Amniotic stem cell (primary cell): ENCODE measurements at places on chromosomes 11 and 22.

GRCh38 chr22:38239101-38239761 lies 33.6 kb downstream of the TMEM184B start:
- DNase-seq, result peak; percentile 84

- no peak for DNase-seq
Observed at GRCh38 chr22:42324990-42325710, 54.7 kb upstream of the TCF20 start.

GRCh38 chr11:81989093-81989492 lies 744.6 kb downstream of the FAM181B start:
- no peak for DNase-seq

- DNase-seq, result peak; percentile 89
Observed at GRCh38 chr11:128497061-128497775, 90.1 kb downstream of the ETS1 start.

- DNase-seq, result no peak
Observed at GRCh38 chr11:43676933-43677332, 3.6 kb upstream of the HSD17B12 start.

DNA sequence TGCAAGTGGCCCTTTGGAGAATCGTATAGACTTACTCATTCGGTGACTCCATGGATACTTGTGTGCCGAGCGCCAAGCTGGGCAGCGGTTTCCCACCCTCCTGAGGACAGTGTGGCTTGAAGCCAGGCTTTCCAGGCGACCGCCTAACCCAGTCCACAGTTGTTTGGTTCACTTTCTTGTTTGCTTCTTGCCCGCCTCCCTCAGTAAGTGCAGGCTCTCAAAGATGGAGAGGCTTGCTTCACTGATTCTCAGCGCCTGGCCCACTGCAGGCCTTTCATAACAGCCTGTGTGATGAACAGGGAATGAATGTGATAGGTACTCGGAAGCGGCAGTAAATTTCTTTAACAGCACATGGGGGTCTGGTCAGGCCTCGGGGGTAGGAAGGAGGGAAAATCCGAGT lies 11.2 kb upstream of the MDK start:
- DNase-seq, result no peak

DNA sequence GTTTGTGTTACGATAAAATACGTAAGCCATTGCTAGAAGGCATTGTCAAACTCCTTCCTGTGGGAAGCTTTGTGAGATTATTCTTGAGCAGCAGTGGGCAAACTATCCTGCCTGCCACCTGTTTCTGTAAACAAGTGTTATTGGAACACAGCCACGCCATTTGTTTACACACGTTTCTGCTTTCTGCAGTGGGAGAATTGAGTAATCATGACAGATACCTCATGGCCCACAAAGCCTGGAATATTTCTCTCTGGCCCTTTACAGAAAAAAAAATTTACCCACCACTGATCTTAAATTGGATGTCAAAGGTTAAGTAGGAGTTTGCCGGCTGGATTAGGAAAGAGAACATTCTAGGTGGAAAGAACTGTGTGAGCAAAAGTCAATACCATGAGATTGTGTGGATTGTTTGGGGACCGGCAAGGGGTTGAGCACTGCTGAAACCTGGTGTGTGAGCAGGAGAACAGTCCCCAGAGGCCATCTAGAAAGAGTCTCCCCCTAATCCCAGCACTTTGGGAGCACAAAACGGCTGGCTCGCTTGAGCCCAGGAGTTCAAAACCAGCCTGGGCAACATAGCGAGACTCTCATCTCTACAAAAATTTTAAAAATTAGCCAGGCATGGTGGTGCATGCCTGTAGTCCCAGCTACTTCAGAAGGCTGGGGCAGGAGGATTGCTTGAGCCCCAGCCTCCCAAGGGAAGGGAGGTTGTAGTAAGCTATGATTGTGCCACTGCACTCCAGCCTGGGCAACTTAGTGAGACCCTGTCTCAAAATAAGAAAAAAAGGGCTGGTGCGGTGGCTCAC lies 6.0 kb upstream of the PLA2G6 start:
- no peak for DNase-seq

- no peak for DNase-seq
Observed at GRCh38 chr11:2507212-2507901, 62.5 kb downstream of the KCNQ1 start.

DNA sequence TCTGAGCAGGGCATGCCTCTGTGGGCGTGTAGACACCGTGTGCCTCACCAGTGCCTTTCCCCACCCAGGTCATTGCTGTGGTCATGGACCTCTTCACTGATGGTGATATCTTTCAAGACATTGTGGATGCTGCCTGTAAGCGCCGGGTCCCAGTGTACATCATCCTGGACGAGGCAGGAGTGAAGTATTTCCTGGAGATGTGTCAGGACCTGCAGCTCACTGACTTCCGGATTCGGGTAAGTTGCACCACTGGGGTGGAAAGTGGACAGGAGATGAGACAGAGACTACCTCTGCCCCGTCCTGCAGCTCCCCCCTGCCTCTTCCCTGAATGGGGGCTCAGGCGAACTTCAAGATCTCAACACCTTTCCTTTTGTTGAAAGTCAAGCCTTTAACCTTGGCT lies 24.3 kb downstream of the FAM83F start:
- DNase-seq, result no peak

DNA sequence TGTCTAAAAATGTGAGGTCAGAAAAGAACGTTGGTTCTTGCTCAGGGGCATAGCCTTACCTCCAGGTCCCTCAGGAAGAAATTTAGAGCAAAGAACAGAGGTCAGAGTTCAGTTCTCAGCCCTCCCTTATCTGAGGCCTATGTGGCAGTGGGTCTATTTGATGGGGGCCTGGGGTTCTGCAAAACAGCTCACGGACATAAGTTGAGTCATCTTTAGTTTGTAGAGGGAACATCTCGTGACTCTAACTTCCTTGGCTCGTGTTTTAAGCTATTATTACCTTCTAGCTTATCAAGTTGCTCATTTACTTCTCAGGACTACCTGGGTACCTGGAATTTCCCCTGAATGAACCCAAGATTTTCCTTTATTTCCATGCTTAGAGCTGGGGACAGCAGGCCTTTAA lies 91.3 kb upstream of the AMOTL1 start:
- no peak for DNase-seq

DNA sequence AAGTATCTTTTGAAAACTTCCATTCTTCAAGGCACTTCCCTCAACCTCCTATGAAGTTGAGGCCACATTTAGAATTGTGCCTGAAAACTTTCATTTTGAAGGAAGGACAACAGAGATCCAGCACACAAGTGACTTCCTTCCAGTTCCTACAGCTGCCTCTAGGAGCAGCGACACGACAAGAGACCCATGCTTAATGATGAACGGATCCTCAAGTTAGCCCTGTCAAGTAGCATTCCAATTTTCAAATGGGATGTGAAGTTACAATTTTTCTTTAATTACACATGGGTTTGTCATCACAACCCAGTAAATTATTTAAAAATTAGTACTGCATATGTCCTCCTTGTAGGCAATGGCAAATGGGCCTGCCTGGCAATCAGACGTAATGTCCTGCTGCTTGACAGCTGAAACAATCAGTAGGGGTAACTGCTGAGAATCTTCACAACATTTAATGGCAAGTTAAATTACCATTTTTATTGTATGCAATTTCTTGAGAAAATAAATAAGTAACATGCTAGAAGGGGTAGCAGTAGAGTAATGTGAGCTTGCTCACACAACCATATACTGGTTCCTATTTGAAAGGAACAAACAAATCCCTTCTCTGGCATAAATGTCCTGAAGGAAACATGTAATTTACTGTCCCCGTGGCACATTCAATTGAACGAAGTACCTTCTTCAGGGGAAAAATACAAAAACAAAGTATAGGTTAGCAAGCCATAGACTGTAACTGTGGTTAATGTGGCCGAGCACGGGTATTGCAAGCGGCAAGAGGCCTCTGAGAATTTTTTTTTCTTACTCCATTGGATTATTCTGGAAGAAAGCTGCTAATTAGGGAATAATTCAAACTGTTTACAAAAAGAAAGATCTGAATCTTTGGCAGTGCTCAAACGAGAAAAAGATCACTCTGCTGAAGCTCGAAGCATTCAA lies 288.3 kb downstream of the CADM1 start:
- DNase-seq, result no peak

- DNase-seq, result no peak
Observed at GRCh38 chr11:92123540-92123939, 101.1 kb upstream of the FAT3 start.

- DNase-seq, result no peak
Observed at GRCh38 chr22:48936391-48936790, 891.3 kb downstream of the BRD1 start.

DNA sequence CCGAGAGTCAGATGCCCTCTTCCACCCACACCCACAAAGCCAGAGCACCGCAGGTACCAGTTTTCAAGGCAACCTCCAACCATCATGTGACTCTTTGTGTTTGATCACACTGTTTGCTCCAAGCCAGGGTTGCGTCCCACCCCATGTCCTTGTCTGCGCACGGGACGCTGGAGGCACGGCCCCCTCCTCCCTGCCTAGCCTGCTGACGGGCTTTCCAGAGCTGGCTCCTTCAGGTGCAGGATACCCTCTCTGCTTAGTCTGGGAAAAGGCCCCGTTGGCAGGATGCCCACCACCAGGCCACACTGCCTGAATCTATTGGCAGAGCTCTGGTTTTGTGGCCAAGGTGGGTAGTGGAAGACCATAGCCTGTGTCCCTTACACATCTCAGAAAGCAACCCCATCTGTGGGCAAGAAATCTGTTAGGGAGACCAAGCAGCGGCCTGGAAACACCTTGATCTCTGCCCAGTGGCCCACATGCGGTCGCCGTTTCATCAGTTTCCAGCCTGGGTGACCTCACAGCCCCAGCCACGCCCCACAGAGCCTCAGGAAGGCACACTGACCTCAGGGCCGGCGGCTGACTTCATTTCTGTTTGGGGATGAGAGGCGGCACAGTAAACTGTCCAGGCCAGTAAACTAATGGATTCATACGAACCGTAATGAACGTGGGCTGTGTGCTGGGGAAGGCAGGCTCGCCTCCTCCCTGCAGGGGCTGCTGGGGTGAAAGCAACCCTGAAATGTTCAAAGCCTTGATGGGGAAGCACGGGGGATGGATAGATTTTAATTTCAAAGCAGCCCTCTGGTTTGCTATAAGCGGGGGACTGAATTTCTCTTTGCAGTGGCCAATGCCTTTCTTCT lies 25.8 kb downstream of the CDPF1 start:
- DNase-seq, result no peak

- no peak for DNase-seq
Observed at GRCh38 chr11:63756919-63757761, 11.4 kb downstream of the ZFTA start.

DNA sequence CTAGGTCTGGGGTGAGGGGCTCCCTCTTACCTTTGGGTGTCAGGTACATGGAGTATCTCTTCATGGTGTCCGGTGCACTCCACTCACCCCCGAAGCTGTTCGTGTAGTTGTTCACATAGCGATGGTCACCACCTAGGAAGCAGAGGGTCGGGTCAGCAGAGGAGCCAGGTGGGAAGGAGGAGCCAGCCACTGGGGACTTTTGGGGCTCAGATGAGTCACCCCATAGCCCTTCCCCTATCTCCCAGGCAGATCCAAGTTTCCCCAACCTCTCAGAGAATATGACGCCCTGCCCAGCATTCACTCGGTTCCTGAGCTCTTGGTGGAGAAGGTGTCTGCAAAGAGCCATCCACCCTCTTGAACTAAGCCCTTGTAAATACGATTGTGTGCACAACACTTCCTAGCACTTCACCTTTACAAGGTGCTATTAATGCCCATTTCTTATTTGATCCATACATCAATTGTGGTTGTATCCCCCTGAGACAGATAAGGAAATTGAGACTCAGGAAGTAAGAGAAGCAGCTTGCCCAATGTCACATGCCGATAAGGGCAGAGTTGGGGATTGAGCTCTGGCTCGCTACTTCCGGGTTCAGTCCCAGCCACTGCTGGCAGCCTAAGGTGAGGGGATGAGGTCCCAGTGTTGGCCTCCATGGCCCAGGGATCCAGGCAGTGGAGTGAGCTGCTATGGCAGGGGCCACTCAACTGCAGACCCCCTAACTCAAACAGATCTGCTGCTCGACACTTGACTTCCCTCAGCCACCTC lies 14.8 kb downstream of the TRIM29 start:
- no peak for DNase-seq
